CD4-positive, alpha-beta memory T cell (primary cell): ENCODE measurements at places on chromosomes 3 and 15.
A peak's percentile ranks its signal among the peaks of the same experiment; 100 is the strongest.

GRCh38 chr3:106699122-106699521 is 678.1 kb upstream of the CCDC54 start:
- no peak for DNase-seq

- DNase-seq, result no peak
Observed at GRCh38 chr15:42457445-42458442, 33.2 kb downstream of the ZNF106 start.

DNA sequence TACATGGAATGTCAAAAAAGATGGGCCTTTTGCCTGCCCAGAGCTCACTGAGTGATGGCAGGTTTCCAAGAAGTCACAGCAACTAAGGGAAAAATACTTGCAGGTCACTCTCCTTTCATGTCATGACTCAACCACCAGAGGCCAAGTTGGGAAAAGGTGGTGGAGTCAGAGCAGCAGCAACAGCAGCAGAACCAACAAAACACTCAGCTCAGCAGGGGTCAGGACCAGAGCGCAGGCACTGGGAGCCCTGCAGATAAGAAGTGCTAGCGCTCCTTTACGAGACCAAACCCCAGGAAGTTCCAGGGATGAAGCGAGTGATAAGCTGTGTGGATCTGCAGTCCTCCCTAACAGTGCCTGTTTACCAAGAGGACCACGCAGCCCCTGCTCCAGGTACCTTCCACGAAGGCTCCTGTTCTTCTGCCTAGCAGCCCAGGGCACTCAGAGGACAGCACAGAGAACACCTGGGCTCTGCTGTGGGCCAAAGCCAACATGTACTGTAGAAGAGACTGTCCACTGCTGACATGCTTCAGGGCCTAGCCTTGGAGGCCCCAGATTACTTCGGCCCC is 26.0 kb downstream of the POC1A start:
- DNase-seq, result no peak

DNA sequence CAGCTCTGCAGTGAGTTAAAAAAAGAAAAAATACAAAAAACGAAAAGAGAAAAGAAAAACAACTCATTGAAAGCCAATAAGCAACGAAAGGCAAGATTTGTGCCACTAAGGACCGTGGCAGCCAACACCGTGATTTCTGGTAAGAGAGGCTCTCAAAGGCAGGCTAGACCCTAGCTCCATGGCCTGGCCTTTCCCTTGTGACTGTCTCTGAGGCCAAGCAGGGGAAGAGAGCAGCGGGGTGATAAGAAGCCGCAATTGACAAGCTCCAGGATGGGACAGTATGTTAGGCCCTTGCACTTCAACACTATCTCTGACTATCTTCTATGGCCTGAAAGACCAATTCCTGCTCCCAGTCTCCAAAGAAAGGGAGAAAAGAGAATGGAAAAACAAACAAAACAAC is 12.4 kb downstream of the APOD start:
- no peak for DNase-seq

GRCh38 chr15:75736256-75736655 is 23.6 kb upstream of the CSPG4 start:
- no peak for DNase-seq

DNA sequence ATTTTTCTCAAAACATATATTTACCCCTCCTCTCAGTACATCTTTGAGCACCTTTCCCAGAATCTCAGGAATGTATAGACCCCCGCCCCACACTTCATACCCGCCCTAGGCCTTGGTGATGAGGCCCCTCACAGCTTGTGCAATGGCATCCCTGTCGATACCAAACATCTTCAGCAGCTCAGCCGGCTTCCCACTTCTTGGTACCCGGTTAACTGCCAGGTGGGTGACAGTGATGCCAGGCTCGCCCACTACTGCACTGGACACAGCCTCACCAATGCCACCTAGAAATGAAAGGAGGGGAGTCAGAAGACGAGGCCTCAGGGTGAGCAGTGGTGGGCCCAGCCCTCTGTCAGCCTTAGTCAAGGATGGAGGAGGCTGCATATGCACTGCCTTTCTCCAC is 30.2 kb downstream of the TKT start:
- no peak for DNase-seq

DNA sequence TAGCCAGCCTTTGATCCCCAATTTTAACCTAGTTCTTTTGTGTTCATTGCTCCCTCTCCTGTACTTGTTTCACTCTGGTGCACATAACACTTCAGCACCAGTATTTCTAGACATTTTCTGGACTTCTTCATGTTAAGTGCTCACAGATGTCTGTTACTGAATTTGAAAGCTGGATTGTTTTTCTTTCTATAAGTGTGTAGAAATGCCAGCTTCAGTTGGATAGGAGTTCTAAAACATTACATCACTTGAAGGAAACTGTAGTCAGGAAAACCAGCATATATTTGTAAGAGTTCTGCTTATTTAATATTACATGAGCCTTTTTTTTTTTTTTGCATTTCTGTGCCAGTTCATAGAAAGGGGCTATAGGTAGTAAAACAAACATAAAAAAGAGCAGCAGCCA is 21.6 kb downstream of the QTRT2 start:
- no peak for DNase-seq

GRCh38 chr3:88991496-88991895 is 115.9 kb upstream of the EPHA3 start:
- no peak for DNase-seq

DNA sequence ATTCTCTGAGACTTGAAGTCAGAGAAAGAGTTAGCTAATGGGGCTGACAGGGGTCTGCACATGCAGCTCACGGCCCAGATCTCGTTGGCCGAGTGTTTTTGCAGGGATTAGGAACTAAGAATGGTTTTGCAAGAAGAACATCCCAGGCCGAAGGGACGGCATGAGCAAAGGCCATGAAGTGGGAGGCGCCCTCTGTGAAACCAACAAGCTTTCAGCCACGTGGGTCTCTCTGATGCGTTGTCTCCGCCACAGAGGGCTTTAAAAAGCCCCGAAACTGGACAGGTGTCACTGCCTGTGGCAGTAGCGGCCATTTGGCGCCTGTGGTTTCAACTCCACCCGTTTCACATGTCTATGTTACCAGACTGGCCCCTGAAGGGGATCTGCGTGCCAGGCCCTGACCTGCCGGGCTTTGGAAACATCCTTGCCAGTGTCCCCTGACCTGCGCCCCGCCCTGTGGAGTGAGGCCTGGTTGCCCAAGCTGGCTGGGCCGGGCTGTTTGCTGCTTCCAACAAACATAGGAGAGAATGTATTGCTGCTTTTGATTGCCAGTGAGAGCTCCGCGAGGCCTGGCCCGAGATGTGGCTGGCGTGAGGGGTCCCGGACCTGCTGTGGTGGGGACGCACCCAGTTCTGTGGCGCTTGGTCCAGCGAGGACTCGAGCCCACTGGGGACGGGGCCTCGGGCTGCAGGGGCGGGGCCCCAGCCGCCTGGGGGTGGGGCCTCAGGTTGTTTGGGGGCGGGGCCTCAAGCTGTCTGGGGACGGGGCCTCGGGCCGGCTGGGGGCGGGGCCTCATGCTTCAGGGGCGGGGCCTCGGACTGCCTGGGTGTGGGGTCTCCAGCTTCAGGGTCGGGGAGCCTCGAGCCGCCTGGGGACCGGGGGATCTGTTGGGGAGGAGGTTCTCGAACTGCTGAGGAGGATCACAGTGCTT is 30.4 kb downstream of the GOLGA6L2 start:
- DNase-seq, result no peak

GRCh38 chr15:96200357-96200967 is 130.0 kb upstream of the NR2F2 start:
- no peak for DNase-seq

- DNase-seq, result no peak
Observed at GRCh38 chr3:97958396-97958795, 13.8 kb downstream of the RIOX2 start.

GRCh38 chr3:186024210-186024609 is 84.7 kb downstream of the ETV5 start:
- no peak for DNase-seq

- DNase-seq, result peak; percentile 51
Observed at GRCh38 chr15:43769584-43770228, 7.1 kb downstream of the ELL3 start.

GRCh38 chr3:178646186-178646862 is 110.1 kb downstream of the KCNMB2 start:
- no peak for DNase-seq

- DNase-seq, result no peak
Observed at GRCh38 chr3:68988740-68989139, 24.7 kb downstream of the EOGT start.

GRCh38 chr3:137582484-137582883 is 181.6 kb upstream of the SOX14 start:
- DNase-seq, result no peak

DNA sequence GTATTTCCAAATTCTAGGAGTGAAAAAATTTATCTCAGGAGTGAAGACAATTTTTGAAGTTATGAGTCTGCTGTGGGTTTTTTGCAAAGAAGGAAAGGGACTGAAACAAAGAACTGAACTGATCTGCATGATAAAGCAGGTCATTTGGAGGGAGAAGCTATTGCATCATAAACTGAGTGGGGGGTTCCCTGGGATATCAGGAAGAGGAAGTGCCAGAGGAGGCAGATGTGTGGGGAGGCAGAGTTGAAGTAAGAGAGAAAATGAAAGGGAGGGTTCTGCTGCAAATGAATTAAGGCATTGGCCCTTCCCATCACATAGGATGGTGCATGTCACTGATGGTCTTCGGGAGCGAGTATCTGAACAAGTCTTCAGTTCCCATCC is 379.2 kb downstream of the VPS13C start:
- no peak for DNase-seq

GRCh38 chr3:110685630-110686029 is 386.0 kb upstream of the NECTIN3 start:
- DNase-seq, result no peak

- no peak for DNase-seq
Observed at GRCh38 chr15:69787791-69788190, 309.9 kb downstream of the TLE3 start.

DNA sequence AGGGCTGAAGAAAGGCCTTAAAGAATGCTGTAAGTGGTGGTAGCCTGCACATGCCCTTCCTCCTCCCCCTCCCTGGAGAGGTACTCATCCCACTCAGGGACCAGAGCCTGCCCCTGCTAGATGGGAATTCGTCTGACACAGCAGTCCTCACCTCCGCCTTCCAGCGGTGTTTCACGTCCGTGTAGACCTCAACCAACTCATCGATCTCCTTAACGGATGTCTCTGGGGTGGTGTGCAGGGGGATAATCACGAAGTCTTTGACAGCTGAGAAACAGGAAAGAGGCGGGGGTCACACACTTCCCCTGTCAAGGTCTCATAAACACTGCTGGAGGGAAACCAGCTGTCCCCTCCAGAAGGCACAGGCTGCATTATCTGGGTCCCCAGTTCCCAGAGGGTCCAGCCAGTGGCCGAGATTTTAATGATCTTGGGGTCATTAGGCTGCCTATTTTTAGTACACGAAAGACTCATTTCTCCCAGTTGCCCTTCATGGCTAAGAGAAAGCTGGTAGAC is 9.9 kb downstream of the DNASE1L3 start:
- no peak for DNase-seq

DNA sequence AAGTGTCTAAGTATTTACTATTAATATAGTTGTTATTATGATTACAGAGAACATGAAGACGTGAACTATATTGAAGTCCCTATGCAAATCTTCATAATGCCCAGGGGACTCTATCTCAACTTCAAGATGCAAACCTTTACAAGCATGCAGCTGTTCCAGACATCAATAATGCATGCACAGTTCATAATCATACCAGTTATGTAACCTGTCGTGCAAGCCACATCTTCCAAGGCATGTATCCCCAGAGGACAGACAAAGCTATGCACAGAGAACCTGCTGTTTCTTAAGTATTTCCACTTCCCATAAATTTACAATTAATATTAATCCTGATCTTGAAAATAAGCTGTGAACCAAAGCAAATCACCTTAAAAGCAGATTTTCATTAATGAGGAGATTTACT is 534.1 kb downstream of the TUSC7 start:
- no peak for DNase-seq

DNA sequence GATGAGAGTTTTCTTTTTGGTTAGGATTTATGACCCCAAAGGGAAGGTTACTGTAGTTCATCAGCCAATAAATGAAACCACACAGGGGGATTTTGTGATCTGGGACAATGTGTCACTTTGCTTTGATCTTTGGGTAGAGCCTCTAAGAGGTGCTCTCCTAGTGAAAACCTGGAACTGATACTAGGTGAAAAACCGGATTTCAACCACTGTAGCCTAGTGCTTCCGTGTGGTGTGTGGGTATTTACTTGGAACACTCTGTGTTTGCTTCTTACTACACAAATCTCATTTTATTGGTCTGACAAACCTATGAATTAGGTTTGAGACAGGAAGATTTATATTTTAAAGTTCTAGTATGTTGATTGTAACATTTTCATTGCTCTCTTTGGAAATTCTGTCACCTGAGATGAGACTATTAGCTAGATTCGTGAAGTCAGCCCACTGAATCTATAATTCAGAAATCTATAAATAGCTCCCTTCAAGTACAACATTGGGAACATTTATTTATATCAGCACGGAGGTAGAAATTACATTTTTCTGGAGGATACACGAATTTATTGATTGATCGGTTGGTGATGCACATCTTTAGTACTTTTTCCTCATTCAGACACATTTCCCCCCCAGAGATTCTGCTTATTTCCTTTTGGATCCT is 119.8 kb downstream of the AKAP13 start:
- no peak for DNase-seq

- DNase-seq, result no peak
Observed at GRCh38 chr3:56375654-56376053, 92.6 kb downstream of the ERC2 start.

DNA sequence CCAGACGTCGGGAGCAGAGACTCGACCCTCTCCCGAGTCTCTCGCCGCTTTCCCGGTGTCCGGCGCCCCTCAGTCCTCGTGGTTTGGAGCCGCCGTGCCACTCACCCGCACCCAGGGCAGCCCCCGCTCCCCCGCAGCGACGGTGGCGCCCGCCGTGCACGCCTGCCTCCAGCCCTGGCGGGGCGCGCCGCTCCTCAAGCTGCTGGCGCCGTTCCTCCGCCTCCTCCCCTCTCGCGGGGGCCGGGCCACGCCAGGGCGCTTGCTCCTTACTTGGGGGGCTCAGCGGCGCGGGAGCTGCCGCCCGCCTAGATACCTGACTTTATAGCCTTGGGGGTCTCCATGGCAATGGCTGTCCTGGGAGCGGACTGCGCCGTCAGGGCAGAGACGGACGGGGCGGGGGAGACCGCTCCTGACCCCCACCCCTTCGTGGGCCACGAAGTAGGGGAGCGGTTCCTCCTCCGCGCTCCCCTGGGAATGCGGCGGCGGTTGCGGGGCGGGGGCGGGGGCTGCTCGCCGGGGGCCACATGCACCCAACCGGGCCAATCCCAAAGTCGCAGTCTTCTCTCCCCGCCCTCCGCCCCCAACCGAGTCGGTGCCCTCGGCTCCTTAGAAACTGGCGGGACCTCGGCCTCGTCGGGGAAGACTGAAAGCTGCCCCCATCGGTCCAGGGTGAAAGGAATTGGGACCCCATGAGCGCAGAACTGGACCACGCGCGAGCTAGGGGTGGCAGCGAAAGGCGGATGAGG is at the start of gene ANKRD63:
Gene ANKRD63 (minus strand): TSS at position 196 of the 746 bp plus-strand sequence. CDS start 478 bp downstream, outside the sequence.
- no peak for DNase-seq

- no peak for DNase-seq
Observed at GRCh38 chr3:152742368-152743347, 92.3 kb upstream of the P2RY1 start.

DNA sequence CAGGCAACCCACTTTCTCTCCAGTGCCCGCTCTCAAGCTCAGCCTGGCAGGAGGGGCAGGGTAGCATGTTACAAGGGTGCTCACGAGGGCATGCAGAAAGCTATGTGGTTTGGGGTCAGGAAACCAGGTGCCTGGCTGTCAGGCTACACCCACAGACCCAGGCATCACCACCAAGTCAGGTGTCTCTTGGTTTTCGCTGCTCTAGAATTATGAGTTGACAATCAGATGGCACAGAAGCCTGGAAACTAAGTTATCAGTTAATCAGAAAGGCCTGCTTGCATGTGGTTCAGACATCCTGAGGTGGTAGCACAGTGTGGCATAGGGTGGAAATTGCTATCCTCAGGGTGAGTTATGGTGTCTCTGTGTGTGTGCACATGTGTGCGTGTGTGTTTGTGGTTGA is 16.2 kb upstream of the CCR9 start:
- peak; percentile 91 for DNase-seq
